ENCODE measurements at places on chromosomes 16 and 17.

GRCh38 chr16:8611886-8612600 lies 9.5 kb upstream of the METTL22 start:
- DNase-seq = no peak

- no peak for DNase-seq
Observed at GRCh38 chr17:27332047-27332393, 38.1 kb downstream of the WSB1 start.

DNA sequence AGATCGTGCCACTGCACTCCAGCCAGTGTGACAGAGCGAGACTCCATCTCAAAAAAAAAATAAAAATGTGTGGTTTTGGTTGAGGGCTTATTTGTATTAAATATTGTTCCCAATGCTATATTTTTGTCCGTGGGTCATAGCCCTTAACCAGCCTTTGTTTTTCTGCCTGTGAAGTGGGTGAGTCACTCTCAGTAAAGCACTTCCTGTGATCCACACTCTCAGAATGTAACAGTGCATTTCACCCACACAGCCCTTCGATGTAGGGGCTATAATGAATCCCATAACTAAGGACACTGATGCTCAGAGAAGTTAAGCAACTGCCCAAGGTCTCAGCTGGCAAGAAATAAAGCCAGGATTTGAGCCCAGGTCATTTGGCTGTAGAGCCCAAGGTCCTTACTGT lies 34.7 kb upstream of the POLR3E start:
- DNase-seq = no peak

DNA sequence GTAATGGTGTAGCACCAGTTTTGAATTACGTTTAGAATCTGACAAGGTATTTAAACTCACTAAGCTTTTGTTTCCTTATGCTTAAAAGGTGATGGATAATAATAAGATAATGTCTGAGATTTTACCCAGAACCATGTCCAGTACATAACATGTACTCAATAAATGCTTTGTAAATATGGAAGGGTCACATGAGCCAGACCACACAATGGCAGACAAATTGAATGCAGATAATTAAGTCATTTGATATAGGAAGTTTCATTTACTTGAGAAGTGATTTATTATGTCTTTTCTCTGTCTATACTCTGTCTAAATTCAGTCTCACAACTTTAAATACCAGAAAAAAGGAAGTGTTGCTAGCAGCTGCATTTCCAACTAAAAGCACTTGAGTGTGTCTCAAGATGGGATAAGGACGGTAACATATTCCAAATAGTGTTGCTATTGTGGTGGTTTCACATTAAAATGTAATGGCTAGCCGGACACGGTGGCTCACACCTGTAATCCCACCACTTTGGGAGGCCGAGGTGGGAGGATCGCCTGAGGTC lies 52.5 kb upstream of the DHX40 start:
- no peak for DNase-seq

DNA sequence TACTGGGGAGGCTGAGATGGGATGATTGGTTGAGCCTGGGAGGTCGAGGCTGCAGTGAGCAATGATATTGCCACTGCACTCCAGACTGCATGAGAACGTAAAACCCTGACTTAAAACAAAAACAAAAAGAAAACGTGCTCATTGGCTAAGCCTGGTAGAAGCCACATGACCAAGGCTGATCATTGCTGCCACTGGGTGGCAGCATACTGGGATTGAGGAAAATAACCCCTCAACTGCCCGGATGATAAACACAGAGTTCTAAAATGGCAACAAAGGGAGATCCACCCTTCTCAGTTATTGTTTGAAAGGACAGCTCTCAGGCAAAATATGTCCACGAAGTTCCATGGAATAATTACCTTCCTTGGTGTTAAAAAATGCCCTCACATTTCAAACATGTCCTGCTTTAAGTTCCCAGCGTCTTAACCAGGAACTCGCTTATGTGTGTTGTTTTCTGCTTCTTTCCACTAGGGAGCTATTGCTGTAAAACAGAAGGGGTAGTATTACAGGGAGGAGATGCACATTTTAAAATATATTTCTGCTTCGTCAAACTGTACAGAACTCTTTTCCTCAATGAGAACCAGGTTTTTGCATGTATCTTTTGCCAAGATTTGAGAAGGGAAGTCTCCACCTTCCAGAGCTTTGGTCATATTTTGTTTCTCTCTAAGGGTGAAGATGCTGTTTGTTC lies 675.3 kb downstream of the MAF start:
- peak; percentile 53 for DNase-seq

- no peak for DNase-seq
Observed at GRCh38 chr16:79592186-79592585, 8.4 kb downstream of the MAF start.

GRCh38 chr16:27417047-27417671 lies 15.2 kb downstream of the IL21R start:
- DNase-seq = no peak

DNA sequence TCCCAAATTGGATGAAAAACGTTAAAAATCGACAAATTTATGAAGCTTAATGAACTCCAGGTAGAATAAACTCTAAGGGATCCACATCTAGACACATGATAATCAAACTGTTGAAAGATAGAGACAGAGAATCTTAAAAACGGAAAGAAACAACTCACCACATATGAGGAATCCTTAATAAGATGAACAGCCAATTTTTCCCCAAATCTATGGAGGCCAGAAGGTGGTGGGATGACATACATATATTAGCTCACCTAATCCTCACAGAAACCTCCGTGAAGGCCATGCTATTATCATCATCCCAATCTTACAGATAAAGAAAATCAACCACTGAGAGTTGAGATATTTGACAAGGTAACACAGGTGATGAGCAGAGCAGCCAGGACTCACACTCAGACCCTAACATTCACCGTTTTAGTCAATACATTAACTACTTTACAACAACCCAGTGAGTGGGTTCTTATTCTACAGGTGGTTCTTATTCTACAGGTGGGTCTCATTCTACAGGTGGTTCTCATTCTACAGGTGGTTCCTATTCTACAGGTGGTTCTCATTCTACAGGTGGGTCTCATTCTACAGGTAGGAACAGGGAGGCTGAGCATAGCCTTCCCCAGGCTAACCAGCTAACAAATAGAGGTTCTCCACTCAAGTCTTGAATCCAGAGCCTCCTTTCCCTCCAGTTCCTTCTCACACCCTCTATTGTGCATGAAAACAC lies 4.8 kb downstream of the CACNG1 start:
- DNase-seq = no peak

DNA sequence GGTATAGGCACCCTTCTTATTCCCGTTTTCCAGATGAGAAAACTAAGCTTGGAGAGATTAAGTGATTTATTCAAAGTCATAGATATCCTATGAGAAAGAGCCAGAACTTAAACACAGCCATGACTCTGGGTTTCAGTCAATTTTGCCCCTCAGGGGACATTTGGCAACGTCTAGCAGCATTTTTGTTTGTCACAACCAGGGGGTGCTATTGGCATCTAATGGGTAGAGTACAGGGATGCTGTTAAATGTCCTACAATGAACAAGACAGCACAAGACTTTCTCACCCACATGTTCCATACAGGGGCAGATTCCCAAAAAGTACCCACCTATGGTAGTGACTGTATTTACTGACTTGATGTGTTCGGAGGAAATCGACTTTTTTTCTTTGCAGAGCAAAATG lies 4.8 kb upstream of the SHISA9 start:
- no peak for DNase-seq

DNA sequence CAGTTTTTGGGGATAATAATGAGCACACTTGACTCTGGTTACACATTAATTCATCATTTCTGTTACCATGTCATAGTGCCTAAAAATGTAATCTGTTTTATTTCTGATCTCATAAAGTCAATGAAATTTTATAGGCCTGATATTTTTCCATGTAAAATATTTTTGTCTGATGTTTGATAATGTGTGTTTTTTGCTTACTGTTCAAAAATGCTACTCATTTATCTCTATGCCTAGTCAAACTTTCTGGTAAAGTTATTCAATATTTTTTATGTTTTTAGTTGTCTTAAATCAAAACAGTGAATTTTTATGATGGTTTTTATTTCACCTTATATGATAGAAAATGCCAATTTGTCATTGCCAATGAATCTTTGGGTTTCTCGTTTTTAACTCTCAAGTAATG lies 147.0 kb downstream of the AHSP start:
- DNase-seq = no peak

- DNase-seq = no peak
Observed at GRCh38 chr17:76370261-76370993, 14.0 kb upstream of the SPHK1 start.

DNA sequence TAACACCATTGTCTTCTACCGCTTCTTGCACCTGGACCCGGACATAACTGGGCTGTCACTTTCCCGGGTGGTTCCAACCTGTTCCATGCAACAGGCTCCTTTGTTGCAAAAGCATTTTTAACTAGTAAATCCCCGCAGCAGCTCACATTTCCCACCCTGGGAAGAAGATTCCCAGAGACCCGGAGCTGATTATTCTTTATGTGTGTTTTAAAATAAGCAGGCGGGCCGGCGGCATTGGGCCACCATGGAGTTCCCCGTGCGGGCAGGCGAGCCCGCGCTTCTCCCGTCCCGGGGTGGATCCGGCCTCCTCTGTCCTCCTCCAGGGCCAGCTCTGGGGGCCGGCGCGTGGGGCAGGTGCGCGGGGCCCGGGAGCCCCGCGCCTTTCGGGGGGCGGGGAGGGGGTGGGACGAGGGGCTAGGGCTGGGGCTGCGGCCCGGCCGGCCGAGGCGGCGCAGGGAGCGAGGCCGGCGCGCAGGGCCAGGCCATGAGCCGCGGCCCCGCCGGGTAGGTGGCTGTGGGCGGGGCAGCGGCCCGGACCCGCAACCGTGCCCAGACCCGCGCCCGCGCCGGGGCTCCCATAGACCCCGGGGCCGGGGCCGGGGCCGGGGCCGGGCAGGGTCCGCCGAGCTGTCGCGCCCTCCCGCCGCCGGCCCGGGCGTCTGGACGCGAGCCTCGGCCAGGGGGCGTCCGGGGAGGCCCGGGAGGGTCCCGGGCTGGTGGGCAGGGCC lies 1.7 kb downstream of the CRAMP1 start:
- no peak for DNase-seq

- no peak for DNase-seq
Observed at GRCh38 chr17:78120971-78121800, 7.4 kb downstream of the TMC6 start.

GRCh38 chr17:56598466-56598865 lies 5.0 kb downstream of the NOG start:
- no peak for DNase-seq

DNA sequence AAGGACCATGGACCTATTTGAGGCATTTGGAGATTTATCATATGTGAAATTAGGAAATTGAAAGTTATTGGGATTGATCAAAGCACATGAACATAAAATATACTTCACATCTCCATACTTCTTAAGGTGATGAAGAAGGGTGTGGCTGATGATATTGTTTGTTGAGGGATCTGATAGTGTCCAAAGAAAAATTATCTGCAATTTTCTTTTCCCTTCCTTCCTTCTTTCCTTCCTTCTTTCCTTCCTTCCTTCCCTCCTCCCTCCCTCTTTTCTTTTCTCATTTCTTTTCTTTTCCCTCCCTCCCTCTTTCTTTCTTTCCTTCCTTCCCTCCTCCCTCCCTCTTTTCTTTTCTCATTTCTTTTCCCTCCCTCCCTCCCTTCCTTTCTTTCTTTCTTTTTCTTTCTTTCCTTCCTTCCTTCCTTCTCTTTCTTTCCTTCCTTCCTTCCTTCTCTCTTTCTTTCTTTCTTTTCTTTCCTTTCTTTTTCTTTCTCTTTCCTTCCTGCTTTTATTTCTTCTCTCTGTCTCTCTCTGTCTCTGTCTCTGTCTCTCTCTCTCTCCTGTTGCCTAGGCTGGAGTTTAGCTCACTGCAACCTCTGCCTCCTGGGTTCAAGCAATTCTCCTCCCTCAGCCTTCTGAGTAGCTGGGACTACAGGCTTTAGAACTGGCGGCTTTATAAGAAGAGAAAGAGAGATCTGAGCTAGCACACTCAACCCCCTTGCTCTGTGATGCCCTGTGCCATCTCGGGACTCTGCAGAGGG lies 20.9 kb upstream of the ITPRIPL2 start:
- DNase-seq = no peak

GRCh38 chr17:57603978-57604377 lies 141.1 kb downstream of the CCDC182 start:
- no peak for DNase-seq

GRCh38 chr17:40555296-40556190 lies 9.7 kb downstream of the CCR7 start:
- DNase-seq = no peak

DNA sequence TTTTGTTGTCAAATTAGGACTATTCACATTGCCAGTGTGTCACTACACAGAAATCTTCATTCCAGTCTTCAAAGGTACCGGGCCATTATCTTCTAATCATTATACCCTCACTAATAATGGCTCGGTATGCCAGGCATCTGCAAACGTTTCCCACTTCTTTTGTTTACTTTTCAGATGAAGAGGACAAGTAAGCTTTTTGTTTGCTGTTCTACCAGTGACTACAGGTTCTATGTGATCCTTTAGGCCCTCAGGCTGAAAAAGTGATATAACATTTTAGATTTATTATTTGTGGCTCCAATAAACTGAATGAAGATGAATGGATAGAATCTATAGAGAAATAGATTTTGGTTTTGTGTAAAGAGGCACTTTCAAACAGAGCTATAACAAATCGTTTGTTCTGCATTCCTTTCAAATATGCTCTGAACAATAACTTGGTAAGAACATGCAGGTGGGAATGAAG lies 403 bp upstream of the KRTAP3-1 start:
- no peak for DNase-seq

GRCh38 chr17:9256751-9257629 lies 235.7 kb downstream of the NTN1 start:
- no peak for DNase-seq

- DNase-seq = no peak
Observed at GRCh38 chr17:15511142-15511541, 43.7 kb upstream of the CDRT4 start.

DNA sequence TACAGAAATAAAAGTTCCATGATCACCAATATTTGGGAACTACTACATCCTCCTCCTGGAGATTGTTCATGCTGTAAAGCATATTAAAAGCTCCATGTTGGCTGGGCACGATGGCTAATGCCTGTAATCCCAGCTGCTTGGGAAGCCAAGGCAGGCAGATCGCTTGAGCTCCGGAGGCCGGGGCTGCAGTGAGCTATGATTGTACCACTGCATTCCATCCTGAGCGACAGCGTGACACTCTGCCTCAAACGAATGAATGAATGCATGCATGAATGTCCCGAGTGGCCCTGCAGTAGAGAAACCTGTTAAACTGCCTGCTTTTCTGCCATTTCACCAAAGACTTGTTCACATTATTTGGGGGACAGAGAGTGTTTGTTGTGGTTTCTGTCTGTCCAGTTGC lies 15.0 kb downstream of the CNEP1R1 start:
- no peak for DNase-seq

- DNase-seq = no peak
Observed at GRCh38 chr17:69069226-69069750, 8.6 kb upstream of the ABCA9 start.

DNA sequence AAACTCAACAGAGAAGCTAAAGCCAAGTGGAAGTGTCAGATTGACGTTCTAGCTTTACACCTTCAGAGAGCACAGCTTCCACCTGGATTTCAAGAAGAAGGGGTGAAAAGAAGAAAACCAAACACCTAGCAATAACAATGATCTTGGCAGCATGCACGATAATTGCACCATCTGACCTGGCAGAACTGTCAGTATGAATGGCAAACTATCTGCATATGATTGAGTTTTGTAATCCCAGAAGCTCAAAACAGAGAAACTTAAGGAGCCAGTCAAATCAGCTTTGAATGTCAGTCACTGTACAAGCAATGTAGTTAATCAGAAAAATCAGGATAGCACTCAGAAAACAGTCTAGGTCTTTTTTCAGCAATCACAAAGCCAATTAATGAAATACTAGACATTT lies 427.1 kb downstream of the ZFHX3 start:
- DNase-seq = no peak

GRCh38 chr17:80545499-80545826 lies 825 bp downstream of the RPTOR start:
- DNase-seq = no peak

GRCh38 chr17:76943781-76944213 lies 75.6 kb downstream of the MGAT5B start:
- DNase-seq = no peak

Data from HEK293T (cell line).